ENCODE measurements at places on chromosomes 12 and 14.

DNA sequence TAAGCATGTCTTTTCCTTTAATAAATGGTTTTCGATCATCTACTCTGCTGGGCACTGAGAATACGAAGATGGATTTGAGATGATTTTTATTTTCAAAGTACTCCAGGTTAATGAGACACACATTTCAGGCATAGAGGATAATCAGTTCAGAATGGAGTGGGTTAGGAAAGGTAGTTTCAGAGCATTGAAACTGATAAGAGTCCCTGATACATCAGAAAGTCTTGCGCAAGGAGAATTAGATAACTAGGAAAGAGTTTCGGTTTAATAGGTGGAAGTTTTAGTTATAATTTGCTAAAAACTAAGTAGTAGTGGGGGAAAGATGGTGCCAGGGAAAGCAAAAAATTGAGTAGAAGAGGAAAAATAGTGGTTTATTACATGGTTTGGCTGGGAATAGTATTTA is 50.1 kb downstream of the ZDHHC17 start:
- DNase-seq: no peak

DNA sequence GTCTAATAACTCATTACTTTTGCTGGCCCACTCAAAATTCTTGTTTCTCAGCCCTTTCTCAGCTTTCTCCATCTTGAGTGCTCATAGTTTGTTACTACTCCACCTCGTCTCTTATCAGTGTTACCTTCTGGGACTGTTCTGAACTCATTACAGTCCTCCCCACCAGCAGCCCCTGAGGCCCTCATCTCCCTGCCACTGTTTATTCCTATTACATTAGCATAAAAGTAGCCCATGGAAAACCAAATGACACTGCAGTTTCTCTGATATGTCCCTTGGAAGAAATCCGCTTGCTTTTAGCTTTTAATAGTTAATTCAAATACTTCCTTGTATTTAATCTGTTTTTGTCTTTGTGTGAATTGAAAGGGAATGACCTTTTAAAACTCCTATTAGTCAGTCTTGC is 7.6 kb downstream of the AKAP6 start:
- no peak for DNase-seq

DNA sequence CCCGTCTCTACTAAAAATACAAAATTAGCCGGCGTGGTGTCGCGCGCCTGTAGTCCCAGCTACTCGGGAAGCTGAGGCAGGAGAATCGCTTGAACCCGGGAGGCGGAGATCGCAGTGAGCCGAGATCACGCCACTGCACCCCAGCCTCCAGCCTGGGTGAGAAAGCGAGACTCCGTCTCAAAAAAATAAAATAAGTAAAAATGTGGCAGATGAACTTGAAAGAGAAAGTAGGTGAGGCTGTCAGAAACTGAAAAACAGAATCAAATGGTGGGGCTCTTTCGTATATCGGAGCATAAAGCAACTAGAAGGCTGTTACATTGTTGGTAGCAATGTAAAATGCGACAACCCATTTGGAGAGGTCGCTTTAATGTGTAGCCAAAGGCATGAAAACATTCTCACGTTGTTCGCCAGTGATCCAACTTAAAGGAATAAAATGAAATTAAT is 767 bp upstream of the CCNT1 start:
- no peak for DNase-seq

- no peak for DNase-seq
Measured at GRCh38 chr14:56555921-56556570, 23.6 kb upstream of the TMEM260 start.

DNA sequence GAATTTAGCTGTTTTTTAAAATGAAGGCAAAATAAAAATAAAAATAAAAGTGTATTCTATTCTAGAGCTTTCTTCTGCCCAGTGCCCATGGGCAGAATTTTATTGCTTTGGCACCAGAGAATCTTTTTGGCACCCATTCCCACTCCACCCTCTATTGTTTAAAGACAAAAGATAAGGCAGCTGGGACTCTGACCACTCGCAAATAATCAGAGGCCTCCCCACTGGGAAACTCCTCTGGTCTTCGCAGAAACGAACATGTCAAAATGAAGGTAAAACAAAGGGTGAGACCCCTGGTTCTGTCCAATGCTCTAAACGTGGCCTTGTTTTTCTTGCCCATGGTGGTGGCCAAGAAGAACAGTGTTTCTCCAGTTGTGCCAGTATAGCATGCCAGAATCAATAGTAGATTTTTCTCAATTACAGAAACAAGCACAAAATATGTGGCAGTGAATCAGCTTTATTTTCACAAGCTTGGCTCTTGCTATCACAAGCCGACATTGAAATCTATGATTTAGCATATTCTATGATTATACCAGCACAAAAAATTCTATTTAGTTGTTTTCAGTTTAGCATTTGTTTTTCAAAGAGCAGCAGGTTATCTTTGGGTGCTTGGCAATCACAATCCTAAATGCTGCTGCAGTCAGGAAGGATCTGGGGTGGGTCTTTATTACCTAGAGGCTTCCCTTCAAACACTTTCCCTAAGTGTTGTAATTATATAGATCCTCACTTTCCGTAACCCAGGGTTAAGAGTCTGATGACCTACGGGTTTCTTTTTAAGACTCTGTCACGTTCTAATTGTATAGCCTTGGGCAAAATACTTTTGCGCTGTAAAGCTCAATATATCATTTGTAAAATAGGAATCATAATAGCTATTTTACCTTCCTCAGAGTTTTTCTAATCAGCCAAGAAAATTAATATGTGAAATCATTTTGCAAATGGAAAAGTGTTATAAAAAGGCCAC is 50.5 kb downstream of the KITLG start:
- no peak for DNase-seq

- no peak for DNase-seq
Measured at GRCh38 chr12:51792417-51792816, 56.1 kb downstream of the FIGNL2 start.

- no peak for DNase-seq
Measured at GRCh38 chr14:34642595-34642994, 12.6 kb upstream of the SNX6 start.

GRCh38 chr12:31557707-31558106 is 33.2 kb downstream of the DENND5B start:
- no peak for DNase-seq

DNA sequence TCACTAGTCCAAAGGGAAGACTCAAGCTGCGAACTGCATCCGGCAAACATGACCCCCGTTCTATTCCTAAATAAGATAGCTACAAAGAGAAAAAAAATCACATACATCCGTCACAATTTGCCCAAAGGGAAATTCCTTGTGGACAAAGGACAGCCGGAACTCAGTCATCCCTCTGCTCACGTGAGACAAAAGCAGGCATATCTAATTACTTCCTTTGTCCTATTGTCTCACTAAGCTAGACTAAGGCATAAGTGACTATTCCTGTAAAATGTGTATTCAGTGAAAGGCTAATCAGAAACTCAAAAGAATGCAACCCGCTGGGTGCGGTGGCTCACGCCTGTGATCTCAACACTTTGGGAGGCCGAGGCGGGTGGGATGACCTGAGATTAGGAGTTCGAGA is 27.2 kb upstream of the NINJ2 start:
- no peak for DNase-seq

- no peak for DNase-seq
Measured at GRCh38 chr12:121295116-121295745, 1.3 kb downstream of the CAMKK2 start.

DNA sequence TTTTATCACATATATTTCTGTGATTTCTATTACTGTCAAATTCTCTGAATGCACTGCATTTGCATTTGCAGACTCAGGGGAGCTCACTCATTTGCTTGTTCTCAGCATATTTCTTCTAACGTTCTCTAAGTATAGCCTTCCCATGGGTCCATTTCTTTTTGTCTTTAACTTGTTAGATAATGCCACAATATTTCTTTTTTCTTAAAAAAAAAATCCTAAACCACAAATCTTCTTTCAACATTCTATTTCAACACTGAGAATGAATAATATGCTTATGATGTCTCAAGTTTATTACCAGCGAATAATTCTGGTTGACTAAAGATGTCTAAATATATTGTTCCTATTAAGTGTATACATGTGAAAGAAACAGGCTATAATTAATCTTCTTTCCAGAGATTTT is 200.2 kb downstream of the ANO6 start:
- no peak for DNase-seq

DNA sequence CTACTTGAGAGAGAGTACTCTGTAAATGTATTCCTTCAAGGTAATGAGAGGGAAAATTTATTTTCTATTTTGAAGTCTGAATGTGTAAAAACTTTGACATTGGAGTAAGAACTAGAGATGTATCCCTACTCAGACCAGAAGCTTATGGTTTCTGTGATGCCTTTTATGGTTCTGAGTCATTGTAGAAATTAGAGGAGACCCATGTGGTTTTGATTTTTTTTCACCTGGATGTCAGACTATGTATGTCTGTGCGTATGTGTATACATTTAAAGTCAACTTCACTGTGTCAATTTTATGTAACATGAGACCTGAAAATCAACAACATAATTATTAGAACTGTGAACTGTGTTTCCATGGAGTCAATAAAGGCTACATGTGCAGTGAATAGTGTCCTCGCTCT is 302.0 kb downstream of the TRHDE start:
- no peak for DNase-seq

DNA sequence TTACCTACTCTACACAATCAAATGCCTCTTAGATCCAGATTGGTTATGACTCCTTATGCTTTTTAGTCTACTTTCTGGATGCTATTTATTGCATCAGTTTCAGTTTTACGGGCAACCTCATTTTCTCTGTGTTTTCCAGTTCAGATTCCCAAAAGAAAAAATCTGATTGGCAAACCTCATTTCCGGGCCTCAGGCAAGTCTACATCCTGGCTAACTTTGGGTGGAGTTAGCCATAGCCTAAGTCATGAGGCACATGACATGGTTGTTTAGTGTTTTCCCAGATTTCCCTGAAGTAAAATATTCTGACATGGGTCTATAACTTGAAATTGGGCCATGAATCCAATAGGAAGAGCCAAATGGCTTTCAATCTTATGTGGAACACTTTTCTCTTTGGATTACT is 339.7 kb downstream of the NUAK1 start:
- no peak for DNase-seq

DNA sequence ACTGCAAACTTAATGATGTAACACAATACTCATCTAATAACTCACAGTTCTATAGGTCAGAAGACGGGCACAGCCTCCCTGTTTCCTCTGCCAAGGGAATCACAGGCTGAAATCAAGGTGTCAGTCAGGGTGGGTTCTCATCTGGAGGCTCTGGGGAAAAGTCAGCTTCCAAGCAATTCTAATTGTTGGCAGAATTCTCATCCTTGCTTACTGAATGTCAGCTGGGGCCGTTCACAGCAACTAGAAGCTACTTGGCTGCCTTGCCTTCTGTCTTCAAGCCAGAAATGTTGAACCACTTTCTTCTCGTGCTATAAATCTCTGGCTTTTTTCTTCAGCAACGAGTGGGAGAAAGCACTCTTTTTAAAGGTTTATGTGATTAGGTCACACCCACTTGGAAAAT is 80.1 kb upstream of the PDZRN4 start:
- peak; percentile 63 for DNase-seq

GRCh38 chr14:25887251-25887878 is 710.5 kb downstream of the NOVA1 start:
- DNase-seq: no peak

DNA sequence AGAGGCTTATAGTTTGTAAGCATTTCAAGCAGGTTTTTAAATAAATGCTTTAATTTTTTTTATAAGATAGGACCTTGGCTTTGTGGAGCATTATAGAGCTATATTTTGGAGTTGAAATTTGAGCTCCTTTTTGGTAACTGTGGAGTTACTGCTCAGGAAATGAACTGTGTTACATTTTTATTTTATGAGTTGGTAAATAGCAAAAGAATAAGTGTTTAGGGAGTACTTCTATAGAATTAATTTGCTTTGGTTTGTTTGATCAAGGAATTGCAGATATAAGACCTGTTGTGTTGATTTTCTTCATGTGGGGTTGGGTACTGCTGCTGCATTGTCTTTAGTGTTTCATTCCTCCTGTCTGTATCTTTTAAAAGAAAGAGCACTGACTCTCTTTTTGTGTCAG is 3.5 kb downstream of the ATP2A2 start:
- DNase-seq: no peak

DNA sequence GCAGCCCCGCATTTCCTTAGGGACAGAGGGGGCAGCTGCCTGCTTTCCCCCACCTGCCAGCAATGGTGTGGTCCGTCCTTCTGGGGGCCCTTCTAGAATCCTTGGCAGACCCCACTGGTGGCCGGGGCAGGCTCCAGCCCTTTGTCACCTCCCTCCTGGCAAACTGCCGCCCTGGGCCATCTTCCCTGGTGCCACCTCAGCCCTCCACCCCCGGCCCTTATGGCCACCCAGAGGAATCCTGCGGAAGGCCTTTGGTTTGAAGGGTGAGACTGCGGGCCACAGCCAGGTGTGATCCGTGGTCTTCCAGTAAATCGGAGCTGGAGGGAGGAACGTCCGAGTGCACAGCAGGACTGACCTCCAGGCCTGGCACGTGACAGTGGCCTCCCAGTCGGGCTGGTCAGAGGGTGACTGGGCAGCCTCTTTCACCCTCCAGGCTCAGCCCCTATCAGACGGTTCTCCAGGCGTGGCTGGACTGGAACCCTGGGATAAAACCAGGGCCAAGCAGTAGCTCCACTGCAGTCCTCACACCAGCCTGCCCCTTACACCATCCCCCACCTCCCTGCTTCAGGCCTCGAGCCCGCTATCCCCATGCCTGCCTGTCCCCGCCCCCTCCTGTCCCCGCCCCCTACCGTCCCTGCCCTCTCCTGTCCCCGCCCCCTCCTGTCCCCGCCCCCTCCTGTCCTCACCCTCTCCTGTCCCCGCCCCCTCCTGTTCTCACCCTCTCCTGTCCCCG is 12.4 kb downstream of the FBRSL1 start:
- no peak for DNase-seq

DNA sequence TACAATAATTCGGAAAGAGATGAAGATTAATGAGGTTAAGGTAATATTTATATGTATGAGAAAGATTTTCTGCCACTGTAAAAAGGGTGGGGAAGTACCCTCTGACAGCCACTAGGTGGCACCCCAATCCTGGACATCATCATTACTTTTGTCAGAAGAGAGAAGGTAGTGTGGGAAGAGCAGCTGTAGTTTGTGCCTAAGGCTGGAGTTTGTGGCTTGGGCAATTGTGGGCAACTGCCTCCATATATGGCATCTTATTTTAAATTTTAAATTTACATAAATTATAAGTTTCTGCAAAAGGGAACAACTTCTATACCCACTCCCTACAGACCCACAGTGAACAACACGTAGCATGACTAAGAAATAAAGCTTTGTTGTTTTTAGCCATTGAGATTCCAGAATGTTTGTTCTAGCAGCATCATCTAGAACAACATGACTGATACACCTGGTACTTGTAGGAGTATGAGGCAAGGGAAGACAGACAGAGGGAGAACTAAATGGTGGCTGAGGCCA is 34.4 kb upstream of the SYCP3 start:
- peak; percentile 68 for DNase-seq

GRCh38 chr12:23222801-23223200 is 597.8 kb downstream of the ETNK1 start:
- no peak for DNase-seq

Measured in left forelimb (tissue), 1 donor.